ENCODE measurements at places on chromosomes 5 and 9.

DNA sequence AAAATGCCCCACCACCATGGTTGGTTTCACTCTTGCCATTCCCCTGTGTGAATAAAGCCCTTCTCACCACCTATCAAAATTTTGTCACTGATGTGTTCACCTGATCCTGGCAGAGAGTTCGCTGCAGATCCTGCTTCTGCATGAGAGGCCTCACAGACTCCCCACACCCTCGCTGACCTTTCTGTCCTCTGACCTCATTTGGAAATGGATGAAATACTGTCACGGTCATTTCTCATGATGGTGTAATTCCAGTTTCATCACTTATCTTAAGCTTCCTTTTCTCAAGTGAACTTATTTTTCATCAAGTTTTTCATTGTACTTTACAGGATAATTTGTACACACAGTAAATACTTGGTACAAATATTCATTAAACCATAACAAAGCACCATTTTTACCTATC, 131.3 kb downstream of the FRMD3 start:
- DNase-seq: no peak

- no peak for DNase-seq
Measured at GRCh38 chr5:136141561-136141960, 8.9 kb downstream of the SMAD5 start.

DNA sequence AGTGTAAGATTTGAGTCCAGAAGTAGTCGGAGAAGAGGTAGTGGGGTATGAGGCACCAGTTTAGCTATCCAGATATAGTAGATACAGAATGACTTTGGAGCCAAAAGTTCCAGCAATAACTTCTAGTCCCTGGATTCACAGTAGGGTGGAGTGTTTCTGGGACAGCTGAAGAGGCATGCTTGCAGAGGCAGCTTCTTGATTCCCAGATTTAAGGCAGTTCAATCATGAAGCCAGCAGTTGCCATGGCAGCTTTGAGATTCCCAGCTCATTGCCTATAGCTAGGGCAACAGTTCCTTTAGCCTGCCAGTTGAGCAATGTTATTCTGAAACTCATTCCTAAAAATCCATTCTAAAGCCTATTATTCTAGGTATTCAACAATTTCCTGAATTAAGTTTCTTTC, 79.2 kb downstream of the LIX1 start:
- peak; percentile 11 for DNase-seq

- no peak for DNase-seq
Measured at GRCh38 chr9:103798620-103799019, 295.5 kb upstream of the SMC2 start.

DNA sequence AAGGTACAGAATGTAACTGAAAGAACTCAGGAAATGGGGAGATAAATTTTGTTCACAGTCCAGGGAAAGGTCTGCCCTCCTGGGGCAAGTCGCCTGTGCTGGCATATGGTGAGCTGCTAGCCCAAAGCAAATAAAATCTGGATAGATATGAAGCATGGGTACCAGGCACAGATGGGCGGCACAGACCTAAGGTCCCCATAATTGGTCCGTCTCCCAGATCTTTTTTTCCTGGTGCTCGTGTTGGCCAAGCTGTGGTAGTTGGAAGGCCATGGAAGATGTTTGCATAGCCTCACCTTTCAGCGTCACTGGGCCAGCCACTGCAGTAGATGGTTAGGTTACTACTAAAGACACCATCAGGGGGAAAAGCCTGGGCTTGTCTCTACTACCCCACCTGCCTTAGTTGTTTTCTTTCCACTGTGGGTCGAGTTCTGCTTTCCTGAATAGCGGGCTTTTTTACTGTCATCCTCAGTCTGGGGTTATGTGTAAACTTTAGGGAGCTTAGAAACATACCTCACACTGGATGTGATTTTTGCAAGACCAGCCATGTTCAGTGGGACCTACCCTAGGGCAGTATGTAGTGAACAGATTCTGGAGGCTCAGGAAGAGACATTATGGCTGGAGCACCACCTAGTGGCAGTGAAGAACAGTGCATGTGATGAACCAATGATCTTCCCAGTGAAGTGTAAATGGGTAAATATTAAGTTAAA, 24.2 kb upstream of the GLRX start:
- DNase-seq: peak; percentile 94

DNA sequence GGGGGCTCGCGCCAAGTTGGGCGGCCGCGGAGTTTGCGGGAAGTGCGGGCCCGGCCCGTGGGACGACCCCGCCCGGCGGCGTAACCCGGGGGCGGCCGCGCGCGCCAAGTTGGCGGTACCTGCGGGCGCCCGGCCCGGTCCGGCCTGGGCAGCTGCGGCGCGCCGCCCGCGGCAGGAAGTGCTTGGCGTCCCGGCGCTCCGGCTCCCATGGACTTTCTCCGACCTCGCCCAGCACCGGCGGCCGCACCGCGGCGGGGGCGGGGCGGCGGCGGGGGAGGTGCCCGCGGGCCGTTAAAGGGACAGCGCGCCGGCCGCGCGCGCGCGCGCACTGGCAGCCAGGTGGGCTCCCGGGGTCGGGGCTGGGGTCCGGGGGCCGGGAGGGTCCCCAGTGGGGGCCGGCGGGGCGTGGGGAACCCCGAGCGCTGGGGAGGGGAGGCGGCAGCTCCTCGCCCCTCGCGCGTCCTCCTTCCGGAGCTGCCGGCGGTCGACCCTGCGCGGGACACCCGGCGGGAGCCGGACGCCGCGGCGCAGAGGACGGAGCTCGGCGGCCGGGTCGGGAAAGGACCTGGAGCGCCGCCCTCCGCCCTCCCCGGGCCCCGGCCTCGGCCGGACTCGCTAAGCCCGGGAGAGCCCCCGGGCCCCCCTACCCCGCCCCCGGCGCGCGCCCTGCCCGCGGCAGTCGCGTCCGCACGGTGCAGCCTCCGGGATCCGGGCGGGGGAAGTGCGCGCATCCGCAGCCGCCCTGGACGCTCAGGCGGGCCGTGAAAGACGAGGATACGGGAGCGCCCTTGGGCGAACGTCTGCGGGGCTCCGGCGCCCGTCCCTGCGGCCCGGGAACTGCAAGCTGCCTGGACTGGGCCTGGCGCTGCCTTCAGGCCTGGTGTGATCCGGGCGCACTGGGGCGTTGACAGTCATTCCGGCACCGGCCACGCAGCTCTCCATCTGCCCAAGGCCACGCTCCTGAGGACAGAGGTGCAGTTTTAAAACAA, at the start of gene NACC2:
Gene NACC2, minus strand, starts transcription at position 220 of the 989 bp plus-strand sequence. CDS start 44,768 bp downstream, outside the sequence.
- DNase-seq: no peak

DNA sequence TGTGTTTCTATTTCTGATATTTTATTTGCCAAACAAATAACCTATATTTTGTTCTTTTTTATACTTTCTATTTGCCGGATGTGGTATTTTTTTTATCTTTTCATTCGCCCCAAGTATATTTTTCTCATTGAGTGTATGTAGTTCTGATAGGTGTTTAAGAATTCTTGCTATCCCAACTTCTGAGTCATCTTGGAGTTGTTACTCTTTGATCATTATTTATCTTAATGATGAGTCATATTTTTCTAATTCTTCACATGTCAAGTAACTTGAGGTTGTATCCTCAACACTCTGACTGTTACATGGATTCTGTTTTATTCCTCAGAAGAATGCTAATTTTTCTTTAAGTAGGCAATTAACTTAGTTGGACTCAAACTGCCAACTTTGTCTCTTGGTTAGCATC, 498.1 kb downstream of the TLE1 start:
- DNase-seq: no peak

- DNase-seq: peak; percentile 53
Measured at GRCh38 chr9:34675048-34675714, 12.7 kb upstream of the CCL27 start.

DNA sequence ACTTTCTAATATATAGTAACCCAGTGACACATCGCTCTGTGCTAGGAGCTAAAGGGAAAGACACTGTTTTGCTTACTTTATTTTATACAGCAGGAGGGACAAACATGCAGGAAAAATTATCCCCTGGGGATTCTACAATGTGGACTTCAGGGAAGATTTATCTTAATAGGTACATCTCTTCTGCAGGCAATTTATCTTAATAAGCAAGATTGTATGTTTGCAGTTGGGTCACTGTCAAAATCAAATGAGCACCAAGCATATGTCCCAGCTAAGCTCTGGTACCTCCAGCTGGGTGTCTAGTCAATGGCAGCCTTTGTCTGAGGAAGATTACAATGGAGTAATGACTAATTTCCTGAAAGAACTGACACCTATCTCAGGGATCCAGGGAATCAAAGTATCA, 309.9 kb upstream of the PANK3 start:
- DNase-seq: no peak

- no peak for DNase-seq
Measured at GRCh38 chr5:9951865-9952516, 297.7 kb downstream of the ATPSCKMT start.

GRCh38 chr5:10863763-10864383, 102.8 kb upstream of the DAP start:
- peak; percentile 47 for DNase-seq

DNA sequence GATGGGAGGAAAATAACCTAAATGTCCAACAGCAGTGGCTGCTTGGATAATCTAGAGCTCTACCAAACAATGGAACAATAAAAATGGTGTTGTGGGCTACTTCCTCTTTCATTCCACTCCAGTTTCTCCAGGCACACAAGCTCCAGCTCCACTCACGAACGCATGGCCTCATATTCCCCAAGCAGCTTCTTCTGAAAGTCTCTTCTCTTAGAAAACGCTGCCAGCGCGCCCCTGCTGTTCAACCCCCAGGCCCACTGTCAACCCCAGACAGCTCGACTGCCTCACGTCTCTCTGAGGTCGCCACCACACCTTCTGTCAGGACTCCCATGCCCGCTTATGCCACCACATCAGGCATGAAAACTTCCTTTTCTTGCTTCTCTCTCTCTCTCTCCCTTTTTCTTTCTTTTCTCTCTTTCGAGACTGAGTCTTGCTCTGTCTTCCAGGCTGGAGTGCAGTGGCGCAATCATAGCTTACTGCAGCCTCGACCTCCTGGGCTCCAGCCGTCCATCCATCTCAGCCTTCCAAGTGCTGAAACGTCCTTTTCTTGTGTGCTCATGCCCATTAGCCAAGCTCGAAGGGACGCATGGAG, 16.2 kb downstream of the OR2V2 start:
- DNase-seq: no peak

GRCh38 chr9:97928986-97929604, 6.8 kb upstream of the TRMO start:
- no peak for DNase-seq

DNA sequence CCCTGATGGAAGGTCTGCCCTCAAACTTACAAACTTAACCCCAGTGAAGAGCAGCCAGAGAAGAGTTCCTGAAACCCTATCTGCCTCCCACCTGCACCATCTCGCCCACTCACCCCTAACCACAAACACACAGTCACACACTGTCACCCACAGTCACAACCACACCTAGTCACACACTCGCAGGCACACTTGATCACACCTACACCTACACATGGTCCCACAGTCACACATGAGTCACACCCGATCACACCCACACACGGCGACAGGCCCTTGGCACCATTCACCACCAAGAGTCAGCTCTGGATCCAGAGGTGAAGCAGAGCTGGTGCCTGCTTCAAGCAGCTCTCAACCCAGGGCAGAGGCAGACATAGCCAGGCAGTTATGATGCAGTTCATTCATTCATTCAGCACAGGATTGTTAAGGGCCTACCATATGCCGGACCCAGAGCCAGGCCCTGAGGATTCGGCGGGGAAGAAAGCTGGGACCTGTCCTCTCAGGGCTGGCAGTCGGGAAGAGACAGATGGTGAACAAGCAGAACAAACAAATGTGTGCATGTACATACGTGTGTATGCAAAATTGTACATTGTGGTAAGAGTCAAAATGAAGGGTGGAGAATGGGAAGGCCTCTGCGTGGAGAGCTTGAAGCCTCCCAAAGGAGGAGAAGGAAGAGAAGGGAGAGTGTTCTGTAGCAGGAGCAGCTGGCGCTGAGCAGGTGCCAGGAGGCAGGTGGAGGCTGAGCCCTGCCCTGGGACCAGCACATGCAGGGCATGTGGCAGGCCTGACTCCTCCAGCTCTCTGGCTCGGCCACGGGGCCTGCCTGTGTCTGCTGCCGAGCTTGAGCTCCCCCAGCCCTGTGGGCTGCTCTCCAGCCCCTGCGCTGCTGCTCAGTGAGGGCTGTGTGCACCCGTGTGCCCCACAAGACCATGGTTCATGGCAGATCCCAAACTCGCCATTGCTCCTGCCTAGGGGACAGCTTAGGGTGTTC, 6.4 kb downstream of the TSPAN17 start:
- no peak for DNase-seq

- DNase-seq: peak; percentile 77
Measured at GRCh38 chr5:138974227-138975063, 99.3 kb upstream of the LRRTM2 start.

- no peak for DNase-seq
Measured at GRCh38 chr5:80072103-80073073, 37.2 kb downstream of the THBS4 start.

All from Ammon's horn (tissue), 1 donor.